ENCODE measurements at places on chromosomes 7 and 10. TPM values are rescaled to one million over a fixed set of nuclear protein-coding genes. Genes with fewer than 3 reads are reported as not detected.

- no peak for DNase-seq
Measured at GRCh38 chr7:134167250-134167649, 40.1 kb downstream of the LRGUK start.

DNA sequence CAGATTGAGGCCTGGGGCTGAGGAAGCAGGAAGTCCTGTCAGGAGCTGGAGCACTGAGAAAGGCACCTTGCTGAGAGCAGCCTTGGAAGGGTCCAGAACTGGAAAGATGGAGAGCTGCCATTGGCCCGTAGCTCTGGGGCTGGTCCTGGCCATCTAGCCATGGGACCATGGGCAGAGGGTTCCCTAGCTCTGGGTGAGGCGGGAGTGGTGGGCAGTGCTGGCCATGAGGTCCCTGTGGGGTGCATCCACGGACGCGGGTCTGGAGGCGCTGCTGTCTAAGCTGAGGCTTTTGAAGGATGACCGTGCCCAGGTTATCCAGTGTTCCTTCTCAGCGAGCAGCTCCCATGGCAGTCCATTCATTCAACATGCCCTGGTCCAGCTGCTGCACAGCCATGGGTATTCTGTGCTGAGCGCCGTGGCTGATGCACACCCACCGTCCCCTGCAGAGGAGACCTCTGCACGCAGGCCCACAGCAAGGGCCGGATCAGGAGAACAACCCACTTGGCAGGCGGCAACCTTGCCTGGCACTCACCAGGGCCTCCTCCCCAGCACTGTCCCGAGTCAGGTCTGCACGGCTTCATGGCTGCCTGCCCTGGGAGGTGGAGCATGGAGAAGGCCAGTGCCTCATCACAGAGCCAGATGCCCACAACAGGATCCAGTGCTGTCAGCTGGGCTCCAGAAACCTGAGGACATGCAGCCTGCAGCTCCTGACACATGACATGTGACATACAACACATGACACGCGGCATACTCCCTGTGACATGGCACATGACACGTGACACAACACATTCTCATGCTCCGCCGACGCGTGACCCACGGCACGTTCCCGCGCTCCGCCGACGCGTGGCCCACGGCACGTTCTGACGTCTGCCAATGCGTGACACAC lies 121.9 kb downstream of the INPP5A start:
- no peak for DNase-seq

GRCh38 chr7:35571611-35572240 lies 123.2 kb downstream of the HERPUD2 start:
- DNase-seq, result no peak

GRCh38 chr10:78450807-78451485 lies 417.3 kb downstream of the RPS24 start:
- DNase-seq, result no peak

Gene OPN4
- not detected for total RNA-seq

GRCh38 chr10:127151541-127151940 lies 44.9 kb downstream of the INSYN2A start:
- DNase-seq, result no peak

Gene SEMA4G
- 2.3 TPM for total RNA-seq

DNA sequence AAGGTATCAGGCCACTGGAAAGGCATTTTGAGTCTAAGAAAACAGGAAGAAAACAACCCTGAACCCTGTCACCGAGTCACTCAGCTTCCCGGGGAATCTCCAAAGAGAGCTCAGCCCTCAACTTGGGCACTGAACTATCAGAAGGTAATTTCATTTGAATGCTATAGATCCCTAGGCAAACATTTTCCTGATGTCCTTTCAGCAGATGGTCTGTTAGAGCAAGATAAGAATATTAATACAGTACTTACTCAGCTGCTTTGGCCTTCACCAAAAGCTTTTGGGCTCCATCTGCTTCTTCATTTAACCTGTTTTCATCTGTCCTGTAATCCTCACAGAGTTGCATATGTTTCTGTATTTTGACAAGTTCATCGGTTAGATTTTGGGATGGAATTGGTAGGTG lies 34.2 kb upstream of the LAMB1 start:
- no peak for DNase-seq

DNA sequence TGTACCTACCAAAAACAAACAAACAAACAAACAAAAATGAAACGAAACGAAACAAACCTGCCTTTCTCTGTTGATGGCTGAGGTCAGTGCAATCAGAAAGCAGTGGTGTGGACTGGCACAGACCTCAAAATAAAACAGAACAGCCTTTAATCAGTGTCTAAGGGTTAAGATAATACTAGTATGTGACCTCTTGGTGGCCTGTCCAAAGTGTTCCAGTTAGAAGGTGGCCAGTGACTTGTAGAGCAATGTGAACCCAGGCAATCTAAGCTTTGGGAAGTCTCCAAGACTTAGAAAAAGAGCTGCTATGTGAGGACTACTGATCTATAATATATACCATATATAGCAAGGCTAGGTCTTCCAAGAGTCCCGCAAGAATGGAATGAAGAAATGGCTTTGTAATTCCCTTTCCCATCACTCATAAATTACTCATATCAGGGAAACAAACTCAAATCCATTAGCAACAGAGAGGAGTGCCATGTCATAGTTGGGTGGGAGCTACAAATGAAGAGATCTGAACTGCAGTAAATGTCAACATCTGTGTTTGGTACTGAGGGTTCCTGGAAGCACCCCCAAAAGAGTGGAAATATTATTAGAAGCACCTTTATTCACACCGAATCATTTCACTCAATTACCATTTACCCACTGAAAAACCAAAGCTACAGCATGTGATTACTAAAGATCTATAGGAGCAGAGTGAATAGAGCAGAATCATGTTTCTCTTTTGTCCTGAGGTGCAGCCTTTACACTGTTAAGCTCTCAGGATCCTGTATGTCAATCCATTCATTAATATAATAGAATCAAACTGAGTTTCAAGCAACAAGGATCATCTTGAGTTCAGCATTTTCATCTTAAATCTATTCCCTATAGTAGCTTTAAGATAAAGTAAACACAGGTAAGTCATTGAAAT lies 28.0 kb downstream of the ABLIM1 start:
- no peak for DNase-seq

- no peak for DNase-seq
Measured at GRCh38 chr7:116407165-116407564, 92.4 kb upstream of the CAV2 start.

DNA sequence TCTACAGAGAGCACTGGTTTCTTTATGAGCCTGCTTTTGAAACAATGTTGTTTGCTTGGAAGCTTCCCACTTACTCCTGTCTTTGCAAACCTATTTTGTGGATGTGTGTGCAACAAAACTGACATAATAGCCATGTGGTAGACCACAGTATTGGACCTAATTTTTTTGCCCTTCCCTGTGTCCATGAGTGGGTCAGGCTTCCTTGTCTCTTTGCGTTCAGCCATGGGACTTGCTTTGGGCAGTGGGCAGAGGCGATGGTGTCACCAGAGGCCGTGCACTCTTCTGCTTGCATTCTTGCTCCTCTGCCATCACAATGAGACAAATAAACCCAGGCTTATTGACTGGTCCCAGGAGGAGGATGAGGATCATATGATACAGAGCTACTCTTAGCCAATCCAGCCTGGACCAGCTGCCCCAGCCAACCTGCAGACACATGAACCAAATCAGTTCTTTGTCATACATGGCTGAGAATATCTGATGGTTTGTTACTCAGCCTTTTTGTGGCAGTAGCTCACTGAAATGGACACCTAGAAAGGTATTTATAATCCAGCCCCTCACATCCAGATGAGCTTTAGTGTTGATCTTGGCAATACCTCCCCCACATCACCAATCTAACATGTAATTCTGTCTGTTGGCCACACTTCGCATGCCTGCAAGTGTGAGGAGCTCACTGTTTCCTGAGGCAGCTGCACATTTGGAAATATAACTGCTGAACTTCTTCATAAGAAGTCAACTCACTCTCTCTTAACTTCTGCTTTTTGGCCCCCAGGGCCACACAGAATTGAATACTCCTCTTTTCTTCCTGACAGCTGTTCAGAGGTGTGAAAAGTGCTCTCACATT lies 427.8 kb upstream of the ZMIZ1 start:
- DNase-seq, result no peak

DNA sequence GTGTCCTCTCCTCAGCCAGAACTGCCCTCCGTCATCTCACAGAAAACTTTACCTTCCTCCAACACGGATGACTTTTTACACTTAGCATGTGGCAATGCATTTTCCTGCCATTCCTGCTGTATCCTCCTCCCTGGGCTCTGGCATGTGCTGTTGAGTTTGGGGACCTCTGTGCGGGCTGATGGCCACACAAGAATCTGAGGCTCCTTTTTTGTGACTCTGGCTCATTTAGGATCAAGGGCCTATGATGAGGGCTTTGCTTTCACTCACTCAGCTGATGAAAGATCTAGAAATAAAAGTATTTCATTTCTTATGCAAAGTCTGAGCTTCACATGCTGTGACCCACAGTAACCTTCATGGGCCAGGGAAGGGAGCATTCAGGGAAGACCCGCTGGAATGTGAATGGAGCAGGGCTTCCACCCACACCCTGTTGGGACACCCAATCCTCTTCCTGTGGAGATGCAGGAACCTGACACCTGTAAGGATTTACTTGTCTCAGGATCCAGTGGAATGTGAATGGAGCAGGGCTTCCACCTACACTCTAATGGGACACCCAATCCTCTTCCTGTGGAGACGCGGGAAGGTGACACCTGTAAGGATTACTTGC lies 500.3 kb upstream of the MKI67 start:
- DNase-seq, result peak; percentile 34

- DNase-seq, result no peak
Measured at GRCh38 chr10:86284355-86285105, 82.1 kb downstream of the GRID1 start.

Gene HGF
- 0.22 TPM for total RNA-seq

DNA sequence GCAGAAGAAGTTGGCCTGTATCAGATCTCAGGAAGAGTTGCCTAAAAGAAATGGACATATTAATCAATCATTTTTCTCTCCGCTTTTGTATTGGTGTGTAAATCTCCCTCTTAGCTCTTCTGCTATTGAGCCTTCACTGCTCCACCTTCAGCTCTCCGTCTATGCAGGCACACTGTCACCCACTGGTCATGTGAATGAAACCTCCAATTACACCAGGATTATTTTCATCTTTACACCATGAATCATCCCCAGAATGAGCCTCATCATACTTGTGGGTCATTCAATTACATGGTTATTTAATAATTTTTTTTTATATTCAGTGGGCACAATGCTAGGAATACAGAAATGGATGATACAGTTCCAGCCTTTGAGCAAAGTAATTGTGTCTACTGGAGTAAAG lies 92.6 kb downstream of the LRRC4 start:
- no peak for DNase-seq

DNA sequence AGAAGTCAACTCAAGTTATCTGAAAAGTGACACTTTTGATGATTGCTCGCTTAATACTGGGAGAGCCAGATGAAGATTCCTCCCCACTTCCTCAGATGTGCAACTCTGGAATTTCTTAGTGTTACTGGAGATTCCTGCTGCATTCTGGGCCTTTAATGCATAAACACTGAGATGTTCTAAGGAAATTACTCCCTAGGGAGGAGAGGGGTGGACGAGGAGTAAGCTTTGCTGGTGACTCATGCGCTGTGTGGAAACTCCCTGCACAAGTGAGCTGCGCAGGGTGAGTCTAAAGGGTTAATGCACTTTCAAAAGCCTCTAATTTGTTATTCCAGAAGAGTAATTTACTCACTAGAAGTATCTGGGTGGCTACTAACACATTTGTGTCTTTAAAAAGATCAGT lies 46.3 kb downstream of the EGFR start:
- DNase-seq, result no peak

DNA sequence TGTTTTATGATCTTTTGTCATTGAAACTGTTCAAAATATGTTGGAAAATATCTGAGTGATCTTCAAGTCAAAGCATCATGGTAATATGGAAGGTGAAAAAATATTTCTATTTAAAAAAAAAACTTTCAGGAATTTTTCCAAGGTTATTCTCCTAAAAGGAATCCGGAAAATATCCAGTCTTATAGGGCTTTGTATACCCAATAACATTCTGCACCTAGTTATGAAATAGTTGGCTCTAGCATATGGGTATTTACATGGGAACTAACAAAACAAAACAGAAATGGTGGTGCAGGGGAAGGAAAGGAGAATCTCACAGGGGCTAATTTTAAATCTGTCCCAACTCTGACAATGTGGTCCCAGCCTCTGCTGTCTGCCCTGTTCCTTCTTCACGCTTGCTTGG lies 167.1 kb upstream of the RHEB start:
- DNase-seq, result no peak

GRCh38 chr10:20087353-20087752 lies 271.1 kb downstream of the PLXDC2 start:
- DNase-seq, result no peak

- no peak for DNase-seq
Measured at GRCh38 chr7:135300913-135301765, 67.5 kb downstream of the STRA8 start.

- no peak for DNase-seq
Measured at GRCh38 chr7:124989911-124990310, 60.3 kb upstream of the POT1 start.

DNA sequence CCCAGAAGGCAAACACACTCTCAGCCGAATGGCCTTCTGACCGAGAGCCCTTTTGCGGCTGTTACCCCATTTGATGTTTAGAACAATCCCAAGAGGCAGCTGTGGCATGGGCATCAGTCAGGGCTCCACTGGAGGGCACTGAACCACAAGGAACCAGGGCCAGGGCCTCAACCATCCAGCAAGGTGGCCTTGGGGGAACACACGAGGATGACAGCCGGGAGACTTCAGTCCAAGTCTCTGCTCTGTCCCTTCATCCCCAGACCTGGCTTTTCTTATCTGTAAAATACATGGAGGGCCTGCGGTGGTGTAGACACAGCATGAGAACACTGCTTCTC lies 63.6 kb upstream of the INSIG1 start:
- DNase-seq, result no peak

Gene SERPINE1
- total RNA-seq, result not detected

DNA sequence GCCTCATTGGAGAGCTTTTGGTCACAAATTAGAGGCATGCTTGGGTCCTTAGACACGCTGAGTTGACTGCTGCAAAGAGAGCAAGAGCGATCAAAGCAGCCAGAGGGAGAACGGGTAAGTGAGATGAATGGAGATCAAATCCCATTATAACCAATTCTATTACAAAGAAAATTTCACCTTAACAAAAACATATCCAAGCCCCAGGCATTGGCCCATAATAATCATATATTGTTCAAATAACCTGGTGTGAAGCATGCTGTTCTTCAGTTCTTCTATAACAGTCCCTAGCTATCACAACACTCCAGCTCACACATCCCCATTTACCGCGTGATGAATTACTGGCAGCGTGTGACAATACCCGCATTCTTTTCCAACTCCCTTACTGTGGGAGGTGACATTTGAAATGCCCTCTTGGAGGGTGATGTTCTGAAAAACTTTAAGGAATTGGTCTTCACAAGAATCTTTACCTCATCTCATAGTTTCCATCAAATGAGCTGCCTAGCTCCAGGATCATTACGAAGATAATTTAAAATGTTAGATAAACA lies 156.1 kb upstream of the PLXNA4 start:
- DNase-seq, result no peak

DNA sequence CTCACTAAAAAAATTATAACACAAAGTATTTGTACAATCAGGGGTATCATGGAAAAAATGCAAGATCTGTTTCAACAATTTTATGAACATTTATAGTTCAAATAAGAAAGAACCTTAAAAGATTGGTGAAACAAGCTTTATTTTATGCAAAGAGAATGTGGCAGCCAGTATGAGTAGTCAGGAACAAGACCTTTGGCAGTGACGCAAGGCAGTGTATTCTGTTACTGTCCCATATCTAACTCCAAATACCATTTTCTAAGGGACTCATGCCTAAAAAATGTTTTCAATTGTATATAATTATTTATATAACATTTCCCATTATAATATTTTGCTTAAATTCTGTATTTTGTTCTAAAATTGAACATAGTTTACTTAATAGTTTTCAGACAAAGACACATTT lies 19.1 kb upstream of the FAM53B start:
- DNase-seq, result no peak

Gene AOAH
- 5.9 TPM for total RNA-seq

GRCh38 chr7:31058122-31058521 lies 6.0 kb downstream of the ADCYAP1R1 start:
- no peak for DNase-seq
